NAMALWA (cell line): ENCODE measurements at places on chromosomes 4 and X.

- no peak for DNase-seq
These were observed 11.3 kb downstream of the DTHD1 start for GRCh38 chr4:36292556-36293188.

GRCh38 chr4:139470295-139470694 lies 16.4 kb downstream of the RAB33B start:
- no peak for DNase-seq

DNA sequence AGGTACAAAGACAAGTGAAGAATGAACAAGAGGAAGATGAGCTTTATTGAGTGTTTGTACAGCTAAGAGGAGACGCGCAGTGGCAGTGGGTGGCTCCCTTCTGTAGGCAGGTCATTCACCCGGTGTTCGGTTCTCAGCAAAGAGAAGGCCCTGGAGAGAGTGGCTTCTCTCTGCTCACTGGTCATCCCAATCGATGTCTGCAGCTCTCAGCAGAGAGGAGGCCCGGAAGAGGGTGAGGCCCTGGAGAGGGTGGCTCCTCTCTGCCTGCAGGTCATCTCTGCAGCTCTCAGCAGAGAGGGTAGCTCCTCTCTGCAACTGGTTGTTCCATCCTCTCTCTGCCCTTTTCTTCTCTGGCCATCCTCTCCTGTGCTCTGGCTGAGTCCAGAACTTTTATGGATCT lies 126.5 kb downstream of the UGT8 start:
- DNase-seq = no peak

- DNase-seq = no peak
These were observed 84.3 kb downstream of the SPRY1 start for GRCh38 chr4:123480706-123481418.
